ENCODE measurements at places on chromosomes 6 and 20.

- DNase-seq, result no peak
Measured at GRCh38 chr6:6771224-6771945, 182.9 kb downstream of the LY86 start.

DNA sequence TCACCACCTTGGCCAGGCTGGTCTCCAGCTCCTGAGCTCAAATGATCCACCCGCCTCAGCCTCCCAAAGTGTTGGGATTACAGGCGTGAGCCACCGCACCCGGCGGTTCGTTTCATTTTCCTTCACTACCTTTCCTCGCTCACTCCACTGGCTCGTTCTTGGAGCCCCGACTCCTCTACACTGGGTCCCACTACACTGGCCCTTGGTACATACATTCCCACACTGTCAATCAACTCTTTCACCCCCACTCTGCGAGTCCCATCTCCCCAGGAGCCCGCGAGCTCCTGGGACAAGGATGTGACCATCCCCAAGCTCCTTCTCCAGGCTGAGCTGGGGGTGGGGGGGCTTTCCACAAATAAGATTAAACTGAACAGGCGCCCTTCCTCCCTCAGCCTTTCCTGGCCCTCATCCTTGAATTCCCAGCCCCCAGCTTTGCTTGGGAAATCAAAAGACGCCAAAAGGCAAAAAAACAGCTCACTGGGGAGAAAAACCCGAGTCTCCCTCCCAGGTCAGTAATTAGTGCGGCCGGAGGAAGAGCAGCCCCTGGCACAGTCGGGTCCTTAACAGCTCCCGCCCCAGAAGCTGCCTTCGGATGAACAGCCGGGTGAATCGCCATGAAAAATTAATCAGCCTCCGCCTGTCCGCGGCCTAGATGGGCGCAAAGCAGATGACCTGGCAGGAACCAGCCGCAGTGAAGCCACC lies 42.8 kb upstream of the LY86 start:
- DNase-seq, result no peak

- peak; percentile 58 for DNase-seq
Measured at GRCh38 chr6:45074439-45074838, 253.7 kb upstream of the RUNX2 start.

DNA sequence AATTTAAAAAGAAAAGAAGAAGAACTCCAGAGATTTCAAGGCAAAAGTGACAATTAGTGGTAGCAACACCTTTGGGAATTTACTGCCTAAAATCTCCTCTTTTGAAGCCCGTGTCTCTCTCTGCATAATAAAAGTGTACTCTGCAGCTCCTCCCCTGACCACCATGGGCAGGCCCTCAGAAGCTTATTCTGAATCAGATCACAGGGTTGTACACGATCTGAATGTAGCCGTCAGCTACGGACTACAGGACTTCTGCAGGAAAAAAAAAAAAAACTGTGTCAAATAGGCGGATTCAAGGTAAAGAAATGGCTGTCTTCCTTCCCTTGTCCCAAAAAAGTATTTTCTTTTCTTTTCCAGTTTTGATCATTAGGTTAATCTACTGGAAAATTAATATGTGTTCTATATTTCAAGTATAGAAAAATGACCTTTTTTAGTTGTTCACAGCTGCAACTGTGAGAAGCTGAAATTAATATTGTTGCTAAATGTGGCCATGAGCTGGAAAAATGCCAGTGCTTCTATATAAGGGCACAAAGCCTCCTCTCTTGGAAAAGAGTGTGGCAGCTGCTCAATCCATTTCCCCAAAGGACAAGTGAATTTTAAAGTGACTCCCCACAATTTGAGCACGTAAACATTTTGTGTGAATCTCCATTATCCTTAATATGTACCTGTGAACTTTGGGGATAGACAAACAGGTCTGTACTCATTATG lies 397.4 kb downstream of the C6orf118 start:
- DNase-seq, result no peak

GRCh38 chr6:1610497-1611321 lies 994 bp downstream of the FOXC1 start:
- no peak for DNase-seq

DNA sequence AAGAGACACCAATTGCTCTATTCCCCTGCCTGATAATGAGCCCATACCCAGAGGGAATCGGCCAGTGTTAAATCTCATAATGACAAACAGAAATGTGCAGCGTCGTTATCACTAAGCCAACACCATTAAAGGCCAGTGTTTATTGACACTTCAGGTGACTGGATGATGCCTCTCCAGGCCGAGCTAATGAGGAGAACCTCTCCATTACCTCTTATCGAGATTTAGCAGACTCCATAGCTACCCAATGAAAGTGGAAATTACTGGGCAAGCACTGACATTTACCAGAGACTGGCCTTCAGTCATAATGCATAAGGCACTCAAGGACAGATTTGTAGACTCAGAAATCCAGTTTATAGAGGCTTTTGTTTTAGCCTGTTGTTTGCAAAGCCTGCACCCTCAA lies 669.5 kb downstream of the MAFB start:
- DNase-seq, result no peak

DNA sequence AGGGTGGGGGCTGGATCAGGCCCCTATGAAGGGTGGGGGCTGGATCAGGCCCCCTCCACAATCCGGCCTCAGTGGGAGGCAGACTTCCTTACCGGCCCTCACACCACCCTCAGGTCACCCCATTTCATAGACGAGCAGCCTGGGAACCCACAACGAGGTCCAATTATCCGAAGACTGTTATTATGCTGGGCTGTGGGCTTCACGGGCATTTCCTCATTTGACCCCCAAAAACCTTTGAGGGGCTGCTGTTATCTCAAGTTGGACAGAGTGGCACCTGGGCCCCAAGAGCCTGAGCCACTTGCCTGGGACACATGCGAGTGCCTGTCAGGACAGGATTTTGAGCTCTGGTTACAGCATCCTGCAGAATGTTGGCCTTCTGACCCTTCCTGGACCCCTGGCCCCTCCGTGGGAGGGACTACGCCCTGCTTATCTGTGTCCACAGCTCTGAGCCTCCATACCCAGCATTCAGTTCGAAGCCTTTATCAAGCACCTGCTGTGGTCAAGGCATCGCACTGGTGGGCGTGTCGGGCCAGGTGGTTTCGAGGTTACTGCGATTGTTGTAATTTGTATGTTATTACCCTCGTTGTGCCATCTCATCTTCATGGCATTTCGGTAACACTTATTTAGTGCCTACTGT lies 34.5 kb upstream of the PCMTD2 start:
- no peak for DNase-seq

DNA sequence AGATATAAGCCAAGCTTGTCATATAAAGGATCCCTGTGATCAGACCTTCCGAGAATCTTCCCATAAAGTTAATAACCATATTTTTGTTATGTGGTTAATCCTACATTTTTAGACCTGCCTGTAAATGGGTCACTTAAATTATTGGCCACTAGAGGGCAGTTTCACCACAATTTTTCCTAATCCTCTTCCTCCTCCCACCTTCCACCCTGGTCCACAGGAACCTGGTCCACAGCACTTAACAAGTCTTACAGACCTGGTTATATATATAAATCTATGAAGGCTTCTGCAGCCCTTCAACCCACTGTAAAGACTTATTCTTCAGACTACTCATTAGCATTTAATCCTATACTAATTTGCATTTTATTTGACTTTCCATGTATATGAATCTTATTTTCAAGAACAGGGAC lies 28.3 kb downstream of the MRS2 start:
- peak; percentile 53 for DNase-seq

- no peak for DNase-seq
Measured at GRCh38 chr6:36837686-36838085, 1.6 kb downstream of the CPNE5 start.

DNA sequence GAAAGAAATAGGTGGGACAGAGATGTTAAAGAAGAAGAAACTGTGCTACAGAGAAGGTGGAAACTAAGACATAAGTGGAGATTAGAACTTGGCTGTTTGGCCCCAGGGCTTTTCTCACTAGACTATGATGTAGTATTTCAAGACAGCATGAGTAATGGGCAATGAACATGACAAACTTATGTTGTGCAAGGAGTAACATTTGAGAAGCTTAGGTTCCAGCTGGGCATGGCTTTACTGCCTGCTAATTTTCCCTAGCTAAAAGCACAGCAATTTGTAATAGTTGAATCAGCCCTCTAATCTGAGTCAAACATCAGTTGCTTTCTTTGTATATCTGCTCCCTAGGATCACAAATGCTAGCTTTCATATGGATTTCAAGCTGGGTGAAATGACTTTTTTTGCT lies 294.3 kb upstream of the BMP2 start:
- no peak for DNase-seq

- no peak for DNase-seq
Measured at GRCh38 chr6:109325400-109325801, 56.9 kb downstream of the CD164 start.

- DNase-seq, result no peak
Measured at GRCh38 chr20:55174635-55175034, 699.2 kb downstream of the DOK5 start.

- DNase-seq, result peak; percentile 35
Measured at GRCh38 chr6:36755435-36756348, 58.1 kb downstream of the RAB44 start.

DNA sequence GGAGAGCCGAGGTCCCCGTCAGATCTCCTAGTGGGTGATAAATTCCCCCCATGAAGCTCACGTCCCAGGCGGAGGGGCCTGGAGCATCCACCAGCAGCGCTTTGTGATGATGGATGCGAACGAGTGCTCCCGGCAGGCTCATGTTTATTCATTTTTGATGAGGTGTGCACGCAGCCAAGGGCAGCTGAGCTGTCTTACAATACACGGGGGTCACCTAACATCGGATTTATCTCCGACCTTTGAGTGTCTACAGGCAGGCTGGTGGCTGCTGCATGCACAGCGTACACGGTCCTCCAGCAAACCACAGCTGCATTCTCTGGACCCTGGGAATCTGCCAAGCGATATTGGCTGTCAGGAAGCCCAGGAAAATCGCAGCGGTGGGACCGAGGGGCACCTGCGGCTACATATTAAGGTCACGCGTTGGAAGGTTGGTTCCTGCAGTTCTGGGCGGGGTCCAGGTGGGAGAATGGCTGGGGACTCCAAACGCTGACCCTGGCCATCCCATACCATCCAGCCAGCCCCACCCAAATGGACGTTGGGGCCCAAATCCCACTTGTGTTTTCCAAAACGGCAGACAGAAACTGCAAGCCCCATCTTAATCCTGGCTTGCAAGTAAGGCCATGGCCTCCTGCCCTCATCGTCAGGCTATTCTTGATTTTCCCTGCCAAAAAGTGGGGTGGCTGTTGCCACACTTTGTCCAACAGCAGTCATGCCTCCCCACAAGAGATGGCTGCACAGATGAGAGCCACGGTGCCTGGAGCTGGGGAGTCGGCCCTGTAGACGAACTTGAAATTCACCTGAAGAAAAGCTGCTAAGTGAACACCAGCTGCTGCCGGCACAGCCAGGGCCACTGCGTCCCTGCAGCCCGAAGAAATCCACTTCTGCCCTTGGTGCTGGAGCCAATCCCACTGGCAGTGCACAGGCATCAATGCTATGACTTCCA lies 399.9 kb downstream of the TAF4 start:
- DNase-seq, result no peak

GRCh38 chr6:1200409-1201101 lies 111.3 kb upstream of the FOXQ1 start:
- DNase-seq, result no peak

DNA sequence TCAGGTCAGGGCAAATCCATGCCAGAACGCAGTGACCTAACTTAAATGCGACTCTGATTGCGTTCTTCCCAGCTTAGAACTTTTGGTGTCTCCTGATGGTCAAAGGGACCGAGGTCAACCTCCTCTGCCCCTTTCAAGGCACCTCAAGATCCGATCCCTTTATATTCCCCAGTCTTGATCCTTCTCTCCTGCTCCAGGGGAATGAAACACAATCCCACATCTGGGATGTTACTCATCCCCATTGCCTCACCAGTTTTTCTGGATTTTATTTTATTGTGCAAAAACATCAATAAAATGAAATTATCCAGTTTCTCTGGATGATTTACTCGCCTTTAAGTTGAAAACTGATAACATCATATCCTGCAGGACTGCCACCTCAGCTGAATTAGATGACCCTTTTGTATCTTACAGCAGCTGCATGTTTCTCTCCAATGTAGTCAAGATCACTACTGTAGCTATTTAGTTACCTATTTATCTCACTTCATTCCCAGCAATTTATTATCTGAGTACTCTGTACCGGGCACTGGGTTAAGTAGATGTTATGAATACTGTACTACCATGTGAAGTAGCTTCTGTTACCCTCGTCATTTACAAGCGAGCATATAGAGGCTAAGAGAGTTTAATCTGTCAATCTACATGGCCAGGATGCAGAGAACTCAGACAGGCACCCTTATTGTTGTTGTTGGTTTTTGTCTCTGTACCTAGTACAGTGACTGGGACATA lies 44.0 kb downstream of the IRAK1BP1 start:
- no peak for DNase-seq

- no peak for DNase-seq
Measured at GRCh38 chr6:24761193-24761835, 13.4 kb upstream of the GMNN start.

DNA sequence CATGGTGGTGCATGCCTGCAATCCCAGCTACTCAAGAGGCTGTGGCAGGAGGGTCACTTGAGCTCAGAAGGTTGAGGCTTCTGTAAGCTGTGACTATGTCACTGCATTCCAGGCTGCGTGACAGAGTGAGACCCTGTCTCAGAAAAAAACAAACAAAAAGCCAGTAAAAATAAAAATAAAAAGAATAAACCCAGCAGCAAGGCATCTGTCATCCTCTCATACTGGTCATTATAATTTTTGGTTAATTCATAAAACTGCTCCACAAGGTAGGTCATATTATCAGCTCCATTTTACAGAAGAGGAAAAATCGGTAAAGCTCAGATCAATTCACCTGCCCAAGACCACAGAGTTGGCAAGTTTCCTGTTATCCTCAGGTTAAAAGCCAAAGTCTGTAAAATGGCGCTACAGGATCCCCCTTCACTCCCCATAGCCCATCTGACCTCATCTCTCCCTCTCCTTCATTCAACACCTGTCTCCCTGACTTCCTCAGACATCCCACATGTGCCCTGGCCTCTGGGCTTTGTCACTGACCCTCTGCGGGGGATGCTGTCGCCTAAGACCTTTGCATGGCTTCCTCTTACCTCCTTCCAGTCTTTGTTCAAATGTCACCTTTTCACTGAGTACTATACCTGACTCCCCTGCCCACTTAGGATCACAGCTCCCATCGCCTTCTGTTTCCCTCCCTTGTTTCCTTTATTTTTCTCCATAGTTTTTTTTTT lies 213.2 kb upstream of the ZNF217 start:
- no peak for DNase-seq

- no peak for DNase-seq
Measured at GRCh38 chr20:38147163-38147562, 17.9 kb downstream of the TGM2 start.

- no peak for DNase-seq
Measured at GRCh38 chr6:50658561-50658960, 54.8 kb upstream of the TFAP2D start.

GRCh38 chr6:75563032-75563431 lies 38.6 kb upstream of the SENP6 start:
- peak; percentile 40 for DNase-seq

GRCh38 chr6:40359808-40360207 lies 227.4 kb downstream of the LRFN2 start:
- no peak for DNase-seq

Data from Kasumi-1 (cell line).